CD8-positive, alpha-beta memory T cell (primary cell): ENCODE measurements at places on chromosomes 2 and 18.

GRCh38 chr2:79512442-79513401 is at the start of gene CTNNA2:
Gene CTNNA2 (plus strand): TSS chr2:79513051.
- DNase-seq, result no peak

GRCh38 chr2:237694415-237695194 is 67.2 kb downstream of the LRRFIP1 start:
- no peak for DNase-seq

- DNase-seq, result no peak
Observed at GRCh38 chr18:44592639-44593038, 88.0 kb upstream of the SETBP1 start.

- no peak for DNase-seq
Observed at GRCh38 chr2:3146175-3146574, 231.4 kb downstream of the EIPR1 start.

DNA sequence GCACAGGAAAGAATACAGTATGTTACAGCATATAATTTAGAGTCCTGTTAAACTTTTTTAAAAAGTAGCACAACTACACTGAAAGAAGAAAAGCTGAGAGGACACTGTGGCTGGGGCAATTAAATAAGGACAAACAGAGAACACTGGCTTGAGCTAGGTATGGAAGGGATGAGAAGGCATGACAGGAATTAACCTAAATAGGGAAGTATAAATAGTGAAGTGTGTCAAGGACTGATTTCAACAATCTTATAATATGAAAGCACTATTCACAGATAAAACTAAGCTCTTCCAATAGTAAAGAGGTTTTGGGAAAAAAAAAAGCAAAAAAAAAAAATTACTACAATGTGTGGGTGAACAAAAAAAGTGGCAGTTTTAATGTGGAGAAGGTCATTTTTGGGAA is 45.5 kb downstream of the PPP3R1 start:
- DNase-seq, result no peak

DNA sequence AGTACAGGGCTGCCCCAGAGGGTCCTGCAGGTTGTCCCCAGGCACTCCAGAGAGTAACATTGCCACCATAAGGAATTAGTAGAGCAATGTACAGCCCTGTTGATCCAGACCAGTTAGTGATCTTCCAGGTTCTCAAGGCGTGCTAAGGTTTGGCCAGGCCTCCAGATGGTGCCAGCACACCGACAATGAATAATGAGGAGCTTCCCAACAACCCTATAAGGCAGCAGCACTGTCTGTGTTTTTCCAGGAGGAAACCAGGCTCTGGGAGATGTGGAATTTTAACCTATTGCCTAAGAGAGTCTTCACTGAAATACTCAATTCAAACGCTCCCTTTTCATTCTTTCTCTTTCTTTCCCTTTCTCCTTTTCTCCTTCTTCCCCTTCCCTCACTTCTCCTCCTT is 122.1 kb downstream of the MGAT5 start:
- DNase-seq, result no peak

- no peak for DNase-seq
Observed at GRCh38 chr2:72204786-72205503, 57.3 kb upstream of the CYP26B1 start.

- DNase-seq, result no peak
Observed at GRCh38 chr2:32864334-32865111, 82.2 kb upstream of the LTBP1 start.

DNA sequence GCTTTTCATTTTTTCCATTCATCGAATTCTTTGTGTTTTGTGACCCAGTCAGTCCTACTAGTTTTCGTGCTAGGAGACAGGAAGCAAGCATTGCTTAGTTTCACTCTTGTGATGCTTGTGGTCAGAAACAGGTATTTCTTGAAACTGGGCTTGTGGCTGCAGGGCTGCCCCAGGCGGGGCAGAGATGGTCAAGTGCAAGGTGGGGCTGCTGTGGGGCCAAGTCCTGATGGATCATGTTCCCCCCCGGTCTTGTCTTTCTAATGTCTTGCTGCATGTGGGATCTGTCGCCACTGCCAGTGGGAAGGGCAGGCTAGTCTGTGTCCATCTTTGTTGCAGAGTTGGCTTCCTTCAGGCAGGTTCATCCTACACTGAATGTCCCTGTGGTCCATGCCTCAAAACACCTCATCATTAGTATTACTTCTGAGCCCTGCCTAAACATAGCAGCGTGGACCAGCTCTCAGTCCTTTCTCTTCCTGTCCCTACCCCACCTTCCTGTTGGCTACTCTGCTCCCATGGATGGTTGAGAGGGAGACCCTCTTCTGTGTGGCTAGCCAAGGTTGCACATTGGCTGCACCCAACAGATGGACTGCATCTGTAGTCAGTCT is 38.7 kb downstream of the INPP4A start:
- no peak for DNase-seq
